ENCODE measurements at places on chromosomes 16 and 17.

DNA sequence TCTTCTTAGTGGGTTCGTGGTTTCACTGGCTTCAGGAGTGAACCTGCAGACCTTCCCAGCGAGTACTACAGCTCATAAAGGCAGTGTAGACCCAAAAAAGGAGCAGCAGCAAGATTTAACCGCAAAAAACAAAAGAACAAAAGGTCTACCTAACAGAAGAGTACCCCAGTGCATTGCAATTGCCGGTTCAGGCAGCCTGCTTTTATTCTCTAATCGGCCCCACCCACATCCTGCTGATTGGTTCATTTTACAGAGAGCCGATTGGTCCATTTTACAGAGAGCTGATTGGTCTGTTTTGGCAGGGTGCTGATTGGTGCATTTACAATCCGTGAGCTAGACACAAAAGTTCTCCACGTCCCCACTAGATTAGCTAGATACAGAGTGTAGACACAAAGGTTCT, 2.0 kb upstream of the ARRB2 start:
- DNase-seq: no peak

DNA sequence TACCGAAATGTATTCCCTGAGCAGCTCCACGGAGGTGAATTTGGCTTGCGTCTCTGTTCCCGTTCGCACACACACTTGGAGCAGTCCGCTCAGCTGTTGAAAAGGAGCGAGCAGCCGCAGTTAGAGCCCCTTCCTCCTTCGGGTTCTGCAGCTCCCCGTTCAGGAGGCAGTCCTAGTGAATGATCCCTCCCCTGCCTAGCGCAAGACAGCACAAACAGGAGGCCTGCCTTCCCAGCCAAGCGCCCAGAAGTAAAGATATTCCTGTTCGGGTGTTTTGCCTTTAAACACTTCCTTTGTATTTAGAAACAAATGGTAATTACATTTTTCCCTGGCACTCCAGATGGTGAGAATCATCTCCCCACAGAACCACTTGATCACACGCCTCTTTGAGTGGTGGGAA, 64.7 kb downstream of the ABCC12 start:
- no peak for DNase-seq

- no peak for DNase-seq
Measured at GRCh38 chr17:75821552-75821951, 22.7 kb downstream of the UNC13D start.

DNA sequence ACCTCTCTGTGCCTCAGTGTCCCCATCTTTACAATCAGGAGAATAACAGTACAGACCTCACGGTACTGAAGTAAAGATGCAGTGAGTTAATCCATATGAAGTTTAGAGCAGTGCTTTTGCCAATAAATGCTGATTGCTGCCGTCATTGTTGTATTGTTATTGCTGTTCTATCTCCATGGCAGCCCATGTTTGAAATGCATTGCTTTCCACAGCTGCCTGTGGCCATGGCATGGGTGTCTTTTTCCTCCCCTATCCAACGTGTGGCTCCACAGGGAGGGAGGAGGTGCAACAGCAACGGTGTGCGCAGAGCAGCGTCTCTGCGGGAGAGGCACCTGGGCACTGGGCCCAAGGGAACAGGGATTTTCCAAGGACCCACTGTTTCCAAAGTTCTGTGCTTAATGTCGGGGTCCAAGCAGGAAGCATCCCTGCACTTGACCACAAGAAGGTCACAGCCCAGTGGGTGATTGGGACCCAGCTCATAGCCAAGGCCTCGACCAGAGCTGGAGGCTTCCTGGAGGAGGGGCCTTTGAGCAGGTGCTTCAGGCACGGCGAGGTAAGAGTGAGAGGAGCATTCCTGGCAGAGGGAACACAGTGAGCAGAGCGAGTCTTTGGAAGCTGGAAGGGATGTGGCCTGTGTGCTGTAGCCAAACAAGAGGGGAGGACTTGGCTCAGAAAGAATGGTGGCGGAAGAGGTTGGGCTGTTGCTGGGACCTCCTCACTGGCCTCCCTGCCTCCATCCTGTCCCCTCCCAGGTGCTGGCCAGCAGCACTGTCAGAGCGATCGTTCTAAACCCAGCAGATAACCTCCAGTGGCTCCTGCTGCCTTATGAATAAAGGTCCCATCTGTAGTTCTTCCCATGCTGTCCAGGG, 3.9 kb downstream of the RAI1 start:
- DNase-seq: no peak

DNA sequence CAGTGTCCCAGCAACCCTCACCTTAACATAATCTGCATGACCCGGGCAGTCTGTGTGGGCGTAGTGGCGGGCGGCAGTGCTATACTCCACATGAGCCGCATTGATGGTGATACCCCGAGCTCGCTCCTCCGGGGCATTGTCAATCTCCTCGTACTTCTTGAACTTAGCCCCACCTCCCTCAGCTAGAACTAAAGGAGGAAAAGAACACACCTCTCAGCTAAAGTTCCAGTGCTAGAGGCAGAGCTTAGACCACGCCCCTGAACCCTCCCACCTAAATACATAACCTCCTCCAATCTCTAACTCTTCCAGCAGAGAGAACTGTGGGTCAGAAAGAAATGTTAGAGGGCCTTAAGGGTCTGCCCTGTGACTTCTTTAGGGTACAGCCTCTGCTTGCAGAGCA, 855 bp downstream of the TUFM start:
- DNase-seq: no peak

DNA sequence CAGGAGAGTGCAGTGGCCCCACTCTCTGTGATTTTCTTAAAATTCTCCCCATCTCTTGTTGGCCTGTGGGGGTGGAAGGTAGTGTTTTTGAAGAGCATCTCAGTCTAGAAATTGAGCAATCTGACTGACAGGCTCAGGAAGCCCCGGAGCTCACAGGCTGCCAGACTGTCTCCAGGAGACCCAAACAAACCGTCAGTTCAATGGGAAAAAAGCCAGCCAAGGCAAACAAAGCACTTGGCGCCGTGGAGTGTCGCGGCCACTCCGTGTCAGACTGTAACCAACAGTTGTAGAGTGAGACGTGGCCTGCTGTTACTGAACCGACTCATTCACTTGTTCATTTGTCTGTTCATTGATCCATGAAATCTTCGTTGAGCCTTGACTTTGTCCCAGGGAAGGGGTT, 33.7 kb downstream of the RGS9 start:
- no peak for DNase-seq

- DNase-seq: no peak
Measured at GRCh38 chr17:80667462-80668277, 123.0 kb downstream of the RPTOR start.

DNA sequence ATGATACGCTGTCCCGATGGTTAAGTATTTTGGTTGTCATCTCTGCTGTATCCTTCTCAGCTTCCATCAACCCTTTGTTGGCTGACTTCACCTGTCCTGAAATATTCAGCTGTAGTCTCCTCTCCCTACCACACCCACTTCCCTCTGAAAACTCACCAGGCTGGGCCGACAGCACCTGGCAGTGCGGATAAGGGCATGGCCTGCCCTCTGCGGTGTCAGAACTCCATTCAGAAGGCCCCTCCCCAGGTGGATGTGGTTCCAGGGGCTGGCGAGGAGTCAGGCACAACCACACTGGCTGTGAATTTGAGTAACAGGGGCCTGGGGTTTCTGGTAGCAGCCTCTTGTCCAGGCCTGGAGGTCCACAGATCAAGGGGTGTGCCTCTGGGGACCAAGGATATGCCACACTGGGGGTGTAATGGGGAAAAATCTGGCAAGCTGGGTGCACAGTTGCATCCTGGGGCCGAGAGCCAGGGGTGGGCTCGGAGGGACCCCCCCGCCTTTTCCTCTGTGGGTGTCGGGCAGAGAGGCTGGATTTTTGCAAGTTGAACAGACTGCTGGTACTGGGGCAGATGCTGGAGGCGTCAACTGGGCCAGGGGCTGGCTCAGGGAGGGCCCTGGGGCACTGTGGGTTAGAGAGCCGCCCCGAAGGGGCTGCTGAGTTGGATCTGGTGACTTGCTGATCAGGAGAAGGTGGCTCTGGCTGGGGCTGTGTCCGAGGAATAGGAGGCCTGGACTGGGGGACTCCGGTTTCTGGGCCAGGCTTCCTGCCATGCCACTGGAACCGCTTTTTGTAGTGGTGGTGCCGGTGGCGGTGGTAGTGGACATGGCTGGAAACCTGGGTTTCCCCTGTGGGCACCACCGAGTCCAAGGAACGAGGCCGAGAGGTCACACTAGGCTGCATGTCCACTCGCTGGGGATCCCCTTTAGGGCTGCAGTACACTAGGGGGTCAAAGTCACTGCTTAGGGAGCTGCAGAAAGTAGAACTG, 5.6 kb upstream of the SUPT4H1 start:
- DNase-seq: no peak

GRCh38 chr17:38532451-38532850, 73.3 kb downstream of the SRCIN1 start:
- DNase-seq: no peak

- DNase-seq: no peak
Measured at GRCh38 chr17:17391668-17392370, 85.0 kb upstream of the MED9 start.

- no peak for DNase-seq
Measured at GRCh38 chr16:88855176-88855575, 1.6 kb downstream of the GALNS start.

DNA sequence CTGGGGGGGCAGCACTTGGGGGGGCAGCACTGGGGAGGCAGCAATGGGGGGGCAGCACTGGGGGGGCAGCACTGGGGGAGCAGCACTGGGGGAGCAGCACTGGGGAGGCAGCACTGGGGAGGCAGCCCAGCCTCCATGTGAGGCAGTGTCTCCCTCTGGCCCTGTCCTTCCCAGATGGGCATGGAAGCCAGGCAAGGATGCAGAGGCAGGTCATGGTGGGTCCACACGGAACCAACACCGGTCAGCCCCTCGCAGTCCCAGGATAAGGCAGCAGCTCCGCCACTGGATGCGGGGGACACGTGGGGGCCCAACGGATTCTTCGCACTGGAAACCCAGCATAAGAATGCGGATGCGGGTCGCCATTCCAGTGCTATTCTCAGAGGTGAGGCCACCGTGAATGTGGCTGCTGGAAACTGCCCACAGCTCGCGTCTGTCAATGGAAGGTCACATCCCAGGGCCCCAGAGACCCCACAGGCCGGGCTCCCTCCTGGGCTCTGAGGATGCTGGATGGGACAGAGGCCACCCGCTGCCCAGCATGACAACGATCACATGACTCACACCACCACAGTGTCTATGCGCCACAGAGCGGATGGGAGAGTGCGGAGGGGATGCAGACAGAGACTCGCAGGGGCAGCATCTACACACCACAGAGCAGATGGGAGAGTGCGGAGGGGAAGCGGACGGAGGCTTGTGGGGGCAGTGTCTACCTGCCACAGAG, 59.0 kb downstream of the LMF1 start:
- no peak for DNase-seq

DNA sequence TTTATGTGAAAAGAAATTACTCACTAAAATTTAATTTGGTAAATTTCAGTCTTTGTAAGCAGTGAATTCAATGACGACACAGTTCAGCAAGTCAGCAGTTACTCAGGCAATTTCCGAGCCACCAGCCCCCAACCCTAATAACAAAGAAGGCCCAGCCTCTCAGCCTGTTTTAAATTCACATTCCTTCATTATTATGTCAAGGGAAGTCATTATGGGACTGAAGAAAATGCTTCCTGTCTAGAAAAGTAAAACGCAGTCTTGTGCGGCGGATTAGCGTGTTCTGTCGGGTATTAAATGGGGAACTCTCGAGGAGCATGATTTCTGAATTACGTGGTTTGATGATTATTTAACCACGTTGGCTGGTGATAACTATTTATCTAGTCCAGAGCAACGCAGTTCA, 177.6 kb downstream of the AIPL1 start:
- DNase-seq: peak; percentile 8

DNA sequence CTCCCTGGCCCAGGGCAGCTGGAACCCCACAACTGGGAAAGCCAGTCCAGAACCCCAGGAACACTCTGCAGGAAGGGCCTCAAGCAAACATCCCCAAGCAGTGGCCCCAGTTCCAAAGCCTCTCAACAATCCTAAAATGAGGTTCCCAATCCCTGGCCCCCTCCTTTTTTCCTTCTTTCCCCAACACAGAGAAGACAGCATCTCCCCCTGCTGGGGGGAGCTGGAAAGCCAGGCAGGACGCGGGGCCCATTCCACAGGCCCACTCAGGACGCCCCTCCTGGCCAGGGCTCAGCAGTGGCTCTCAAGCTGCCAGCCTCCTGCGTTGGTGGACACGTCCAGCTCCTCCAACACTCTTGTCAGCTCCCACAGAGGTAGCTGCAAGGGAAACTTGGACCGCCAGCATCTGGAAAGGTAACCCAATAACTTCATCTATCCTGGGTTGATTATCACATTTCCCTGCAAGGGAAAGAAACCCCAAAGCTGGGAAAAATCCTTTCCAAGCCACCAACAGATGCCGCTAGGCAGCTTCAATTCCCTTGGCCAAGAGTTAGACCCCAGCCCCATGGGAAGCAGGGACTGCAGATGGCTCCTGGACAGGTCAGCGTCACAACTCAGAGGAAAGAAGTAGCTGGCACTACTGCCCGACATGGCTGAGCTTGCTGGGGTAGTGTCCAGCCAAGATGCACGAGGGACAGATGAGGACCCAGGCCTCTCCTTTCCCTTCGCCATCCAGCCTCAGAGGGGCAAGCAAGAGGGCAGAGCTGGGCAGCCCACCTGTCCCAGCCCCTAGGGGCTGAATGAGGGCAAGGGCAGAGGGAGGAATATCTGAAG, 7.6 kb downstream of the HDAC5 start:
- no peak for DNase-seq

GRCh38 chr16:23838485-23839142, 2.8 kb downstream of the PRKCB start:
- DNase-seq: no peak

DNA sequence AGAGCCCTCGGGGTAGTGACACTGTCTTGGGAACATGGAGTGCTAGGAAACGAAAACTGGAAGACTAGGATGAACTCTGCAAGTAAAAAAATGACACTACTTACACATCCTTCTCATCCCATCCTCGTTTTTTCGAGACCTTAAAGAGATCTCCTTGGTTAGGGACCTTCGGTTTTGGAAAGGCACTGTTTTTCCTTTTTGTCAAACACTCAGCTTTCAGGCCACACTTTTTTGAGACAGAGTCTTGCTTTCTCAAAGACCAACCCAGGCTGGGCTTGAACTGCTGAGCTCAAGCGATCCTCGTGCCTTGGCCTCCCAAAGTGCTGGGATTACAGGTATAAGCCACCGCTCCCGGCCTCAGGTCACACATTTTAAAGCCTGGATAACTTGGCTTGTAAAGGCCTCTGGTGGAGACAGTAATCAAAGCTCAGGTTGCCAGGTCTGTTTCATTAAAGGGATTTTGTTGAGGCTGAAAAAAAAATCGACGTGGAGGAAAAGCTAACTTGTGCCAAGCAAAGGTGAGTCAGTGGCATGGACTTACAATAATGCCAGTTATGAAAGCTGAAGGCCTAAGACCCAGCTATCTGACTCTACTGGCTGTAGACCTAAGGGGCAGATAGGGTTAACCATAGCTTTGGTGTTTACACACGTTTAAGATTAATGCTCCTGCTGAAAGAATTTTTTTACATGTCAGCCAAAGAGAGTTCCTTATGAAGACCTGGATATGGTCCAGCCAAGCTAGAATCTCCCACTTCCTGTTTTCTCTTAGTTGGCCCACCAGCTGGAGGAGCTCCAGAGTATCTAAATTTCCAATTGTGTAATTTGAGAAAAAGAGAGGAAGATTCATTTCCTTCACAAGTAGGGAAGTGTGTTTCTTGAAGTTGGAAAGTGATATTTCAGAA, 823 bp downstream of the NBR1 start:
- DNase-seq: peak; percentile 96

Measured in HS-5 (cell line).